Mesenteric fat pad (tissue), 1 donor: ENCODE measurements at places on chromosomes 12 and 14. TPM values are rescaled to one million over a fixed set of nuclear protein-coding genes. Genes with fewer than 3 reads are reported as not detected.

Gene PPTC7
- 29.9 TPM for total RNA-seq

Gene PRH2
- not detected for total RNA-seq

Gene OR6C4
- total RNA-seq, result not detected

Gene EML1
- total RNA-seq, result 32.5 TPM

Gene KRT83
- total RNA-seq, result not detected

Gene NDRG2
- 120 TPM for total RNA-seq

Gene MYH6
- not detected for total RNA-seq

Gene CCDC196
- total RNA-seq, result not detected

Gene GALNT16
- 14.9 TPM for total RNA-seq
